ENCODE measurements at places on chromosomes 12 and 14.

DNA sequence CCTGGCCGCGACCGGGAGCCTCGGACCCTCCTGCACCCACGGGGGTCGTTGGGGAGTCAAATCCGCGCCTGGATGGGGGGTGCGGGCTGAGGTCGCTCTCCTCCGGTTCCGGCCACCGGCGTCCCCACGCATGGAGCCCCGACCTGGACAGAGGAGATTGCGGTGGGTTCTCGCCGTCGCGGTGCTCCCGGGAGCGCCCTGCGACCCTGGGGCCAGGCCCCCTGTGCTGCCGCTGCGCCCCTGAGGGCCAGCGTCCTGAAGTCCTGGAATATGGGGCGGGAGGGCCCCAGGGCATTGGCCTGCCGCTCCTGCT, 345 bp downstream of the ASPG start:
- no peak for DNase-seq

- DNase-seq = no peak
These were observed 59.1 kb upstream of the PTGR2 start for GRCh38 chr14:73792481-73792880.

DNA sequence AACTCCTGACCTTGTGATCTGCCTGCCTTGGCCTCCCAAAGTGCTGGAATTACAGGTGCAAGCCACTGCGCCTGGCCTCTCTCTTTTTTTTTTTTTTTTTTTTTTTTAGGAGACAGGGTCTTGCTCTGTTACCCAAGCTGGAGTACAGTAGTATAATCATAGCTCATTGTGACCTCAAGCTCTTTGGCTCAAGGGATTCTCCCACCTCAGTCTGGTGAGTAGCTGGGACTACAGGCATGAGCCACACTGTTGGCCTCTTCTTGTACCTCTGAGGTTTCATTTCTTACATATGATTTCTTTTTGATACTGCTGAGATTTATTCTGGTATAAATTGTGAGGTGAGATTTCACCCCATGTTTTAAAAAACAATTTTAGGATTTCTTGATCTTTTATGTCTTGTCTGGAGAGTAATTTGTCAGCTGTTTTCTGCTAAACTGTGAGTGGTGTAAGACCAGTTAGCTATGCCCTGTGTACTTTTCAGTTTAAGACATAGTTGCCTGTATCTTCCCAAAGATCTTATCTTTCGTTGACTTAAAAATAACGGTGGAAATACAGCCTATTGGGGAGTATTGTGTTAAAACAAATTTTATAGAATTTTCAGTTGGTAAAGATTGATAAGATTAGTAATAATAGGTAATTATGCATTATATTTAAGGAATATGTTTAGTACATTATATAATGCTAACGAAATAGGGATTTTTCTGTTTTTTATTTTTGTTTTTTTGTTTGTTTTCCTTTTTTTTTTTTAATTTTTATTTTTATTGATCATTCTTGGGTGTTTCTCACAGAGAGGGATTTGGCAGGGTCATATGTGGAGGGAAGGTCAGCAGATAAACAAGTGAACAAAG, 31.7 kb downstream of the WDR20 start:
- DNase-seq = no peak

GRCh38 chr12:104536841-104537240, 80.1 kb downstream of the CHST11 start:
- DNase-seq = no peak

DNA sequence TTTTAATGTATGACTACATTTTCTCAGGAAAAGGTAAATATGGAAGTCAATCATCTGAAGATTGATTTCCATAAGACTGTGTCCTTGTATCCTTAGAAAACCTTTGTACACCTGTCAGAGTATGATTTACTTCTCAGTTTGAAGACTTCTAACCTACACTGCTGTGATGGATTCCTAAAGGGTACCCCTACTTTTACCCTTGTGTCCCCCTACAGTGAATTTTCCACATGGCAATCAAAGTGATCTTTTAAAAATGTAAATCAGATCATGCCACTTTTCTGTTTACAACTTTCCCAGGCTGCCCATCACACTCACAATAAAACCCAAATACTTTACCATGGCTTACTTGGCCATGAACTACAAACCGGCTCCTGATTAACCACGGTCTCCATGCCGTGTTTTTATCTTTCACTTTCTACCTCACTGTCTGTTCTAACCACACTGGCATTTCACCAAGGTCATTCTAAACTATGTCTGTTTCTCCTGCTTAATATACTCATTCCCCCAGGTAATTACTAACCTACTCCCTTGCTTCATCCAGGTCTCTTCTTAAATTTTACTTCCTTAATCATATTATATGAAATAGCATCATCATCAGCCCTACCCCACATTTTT, 8.1 kb downstream of the DNAI7 start:
- no peak for DNase-seq

DNA sequence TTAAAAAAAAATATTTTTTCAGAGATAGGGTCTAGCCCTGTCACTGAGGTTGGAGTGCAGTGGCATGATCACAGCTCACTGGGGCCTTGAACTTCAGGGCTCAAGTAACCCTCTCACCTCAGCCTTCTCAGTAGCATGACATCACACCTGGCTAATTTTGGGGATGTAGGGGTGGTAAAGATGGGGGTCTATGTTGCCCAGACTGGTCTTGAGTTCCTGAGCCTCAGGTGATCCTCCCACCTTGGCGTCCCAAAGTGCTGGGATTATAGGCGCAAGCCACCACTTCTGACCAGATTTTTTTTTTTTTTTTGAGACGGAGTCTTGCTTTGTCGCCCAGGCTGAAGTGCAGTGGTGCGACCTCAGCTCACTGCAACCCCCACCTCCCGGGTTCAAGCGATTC, 80.9 kb downstream of the HECTD1 start:
- no peak for DNase-seq

DNA sequence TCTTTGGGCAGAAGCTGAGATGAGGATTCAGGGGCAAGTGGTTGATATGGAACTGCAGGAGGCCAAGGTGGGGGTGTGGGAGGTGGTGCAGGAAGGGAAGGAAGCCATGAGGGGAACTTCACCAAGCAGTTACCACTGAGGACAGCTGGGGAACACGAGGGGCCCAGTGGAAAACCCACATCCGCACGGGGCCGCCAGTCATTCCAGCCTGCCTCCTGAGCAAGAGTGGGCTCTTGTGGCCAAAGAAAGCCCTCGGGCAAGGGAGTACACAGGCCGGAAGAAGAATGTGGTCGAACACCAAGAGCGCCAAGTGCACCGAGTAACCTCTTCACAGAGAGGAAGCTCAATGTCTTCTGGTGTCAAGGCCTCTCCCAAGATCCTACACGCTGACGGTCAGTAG, 252.2 kb upstream of the FOXN3 start:
- DNase-seq = peak; percentile 0

- DNase-seq = no peak
These were observed 18.4 kb upstream of the PRPF39 start for GRCh38 chr14:45065540-45065939.

GRCh38 chr12:125346362-125346761, 281.1 kb downstream of the AACS start:
- DNase-seq = no peak

DNA sequence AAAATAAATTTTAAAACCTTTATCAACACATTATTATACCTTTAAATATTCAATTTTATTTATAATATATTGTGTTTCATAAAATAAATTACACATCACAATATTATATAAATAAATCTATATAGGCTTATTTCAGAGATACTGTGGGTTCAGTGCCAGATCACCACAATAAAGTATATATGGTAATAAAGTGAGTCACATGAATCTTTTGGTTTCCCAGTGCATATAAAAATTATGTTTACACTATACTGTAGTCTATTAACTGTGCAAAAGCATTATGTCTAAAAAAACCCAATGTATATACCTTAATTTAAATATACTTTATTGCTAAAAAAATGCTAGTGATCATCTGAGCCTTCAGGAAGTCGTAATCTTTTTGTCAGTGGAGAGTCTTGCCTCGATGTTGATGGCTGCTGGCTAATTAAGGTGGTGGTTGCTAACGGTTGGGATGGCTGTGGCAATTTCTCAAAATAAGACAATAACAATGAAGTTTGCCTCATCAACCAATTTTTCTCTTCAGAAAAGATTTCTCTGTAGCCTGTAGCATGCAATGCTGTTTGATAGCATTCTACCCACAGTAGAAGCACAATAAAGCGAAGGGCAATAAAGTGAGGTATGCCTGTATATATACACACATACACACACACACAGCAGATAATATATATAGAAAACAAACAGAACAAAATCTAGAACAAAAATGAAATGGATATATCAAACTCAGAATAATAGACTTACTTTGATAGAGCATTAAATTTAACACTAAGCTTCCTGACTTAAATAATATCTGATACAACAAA, 32.4 kb downstream of the CCDC59 start:
- no peak for DNase-seq

DNA sequence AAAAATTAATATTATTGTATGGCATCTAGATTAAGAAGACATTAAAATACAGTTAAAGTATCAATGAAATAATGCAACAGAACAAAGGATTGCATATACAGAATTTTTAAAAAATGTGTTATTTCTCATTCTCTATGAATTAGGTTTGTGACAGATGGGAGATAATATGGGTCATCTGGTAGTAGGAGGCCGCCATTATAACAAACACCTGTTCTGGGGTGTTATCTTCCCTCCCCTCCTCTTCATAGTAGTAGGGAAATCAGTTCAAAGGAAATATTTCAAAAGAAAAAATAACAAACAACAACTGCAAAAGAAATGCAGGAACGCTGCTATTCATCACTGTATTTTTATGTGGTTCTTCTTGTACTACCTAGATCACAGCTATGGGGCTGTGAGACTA, 187.0 kb upstream of the ATP2B1 start:
- no peak for DNase-seq

DNA sequence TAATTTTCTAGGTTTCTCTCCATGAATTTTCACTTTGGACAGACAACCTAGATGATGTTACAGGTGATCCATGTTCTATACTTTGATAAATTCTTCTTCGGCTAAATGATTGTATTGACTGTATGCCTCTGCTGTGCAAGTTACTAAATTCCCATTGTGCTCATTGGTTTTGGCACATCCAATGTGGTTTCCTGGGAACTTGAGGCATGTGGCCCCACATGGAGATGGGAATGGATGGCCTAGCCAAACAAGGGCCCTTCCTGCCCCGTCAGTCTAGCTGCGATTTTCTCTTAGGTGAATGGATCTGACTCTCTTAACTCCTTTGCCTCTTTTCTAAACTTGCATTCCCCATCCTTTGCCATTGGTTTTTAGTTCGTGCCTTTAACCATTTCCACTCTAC, 186.2 kb downstream of the PELI2 start:
- no peak for DNase-seq

DNA sequence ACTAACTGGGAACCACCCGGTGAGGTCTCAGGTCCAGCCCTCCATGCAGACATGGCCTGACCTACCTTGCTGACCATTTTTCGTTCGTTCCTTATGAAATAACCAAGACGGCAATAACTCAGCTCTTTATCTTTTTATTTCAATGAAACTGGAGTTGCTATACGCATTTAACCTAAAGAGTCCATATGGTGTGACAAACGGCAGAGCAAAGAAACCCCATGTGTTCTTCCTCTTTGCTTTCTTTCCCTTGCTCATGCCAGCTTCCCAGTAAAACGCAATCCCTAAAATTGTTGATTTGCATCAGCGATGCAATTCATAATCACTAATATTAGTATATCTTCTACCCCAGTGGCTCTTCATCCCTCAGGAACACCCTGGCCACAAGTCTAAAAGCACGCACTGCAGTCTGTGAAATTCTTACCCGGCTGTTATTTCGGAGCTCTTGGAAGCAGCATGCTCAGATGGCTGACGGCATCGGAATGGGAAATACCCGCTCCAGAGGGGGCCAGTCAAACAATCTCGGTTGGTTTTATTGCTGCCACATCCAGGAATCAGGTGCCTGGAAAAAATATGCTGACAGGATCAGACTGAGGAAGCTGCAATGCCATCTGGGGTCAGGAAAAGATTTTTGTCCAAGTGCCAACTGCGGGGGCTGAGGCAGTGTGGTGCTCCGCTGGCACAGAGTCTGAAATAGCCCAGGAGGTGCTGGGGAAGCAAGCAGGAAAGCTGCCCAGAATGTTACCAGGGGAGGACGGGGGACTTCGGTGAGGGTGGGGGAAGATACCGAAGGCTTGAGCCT, 28.2 kb upstream of the KCNA1 start:
- DNase-seq = no peak

DNA sequence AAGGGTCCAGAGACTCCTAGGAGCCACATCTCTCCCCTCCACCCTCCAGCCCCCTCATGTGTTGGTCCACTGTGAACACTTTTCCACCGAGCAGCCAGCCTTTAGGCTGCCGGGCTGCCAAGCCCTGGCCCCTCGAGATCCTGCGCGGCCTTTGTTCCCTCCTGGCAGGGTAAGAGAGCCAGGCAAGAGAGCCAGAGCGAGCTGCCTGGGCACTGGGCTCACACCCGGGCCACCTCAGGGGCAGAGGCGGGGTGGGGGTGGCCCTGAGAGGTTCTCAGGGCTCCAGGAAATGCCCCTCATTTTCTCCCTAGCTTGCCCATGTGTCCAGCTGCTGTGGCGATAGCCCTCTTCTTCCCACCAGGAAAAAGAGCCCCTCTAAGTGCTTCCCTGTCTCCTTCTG, 44.8 kb downstream of the LTBP2 start:
- no peak for DNase-seq

- DNase-seq = no peak
These were observed 12.6 kb downstream of the R3HDM2 start for GRCh38 chr12:57418255-57418654.

- DNase-seq = no peak
These were observed 322.1 kb upstream of the ATP2B1 start for GRCh38 chr12:90030726-90031125.

DNA sequence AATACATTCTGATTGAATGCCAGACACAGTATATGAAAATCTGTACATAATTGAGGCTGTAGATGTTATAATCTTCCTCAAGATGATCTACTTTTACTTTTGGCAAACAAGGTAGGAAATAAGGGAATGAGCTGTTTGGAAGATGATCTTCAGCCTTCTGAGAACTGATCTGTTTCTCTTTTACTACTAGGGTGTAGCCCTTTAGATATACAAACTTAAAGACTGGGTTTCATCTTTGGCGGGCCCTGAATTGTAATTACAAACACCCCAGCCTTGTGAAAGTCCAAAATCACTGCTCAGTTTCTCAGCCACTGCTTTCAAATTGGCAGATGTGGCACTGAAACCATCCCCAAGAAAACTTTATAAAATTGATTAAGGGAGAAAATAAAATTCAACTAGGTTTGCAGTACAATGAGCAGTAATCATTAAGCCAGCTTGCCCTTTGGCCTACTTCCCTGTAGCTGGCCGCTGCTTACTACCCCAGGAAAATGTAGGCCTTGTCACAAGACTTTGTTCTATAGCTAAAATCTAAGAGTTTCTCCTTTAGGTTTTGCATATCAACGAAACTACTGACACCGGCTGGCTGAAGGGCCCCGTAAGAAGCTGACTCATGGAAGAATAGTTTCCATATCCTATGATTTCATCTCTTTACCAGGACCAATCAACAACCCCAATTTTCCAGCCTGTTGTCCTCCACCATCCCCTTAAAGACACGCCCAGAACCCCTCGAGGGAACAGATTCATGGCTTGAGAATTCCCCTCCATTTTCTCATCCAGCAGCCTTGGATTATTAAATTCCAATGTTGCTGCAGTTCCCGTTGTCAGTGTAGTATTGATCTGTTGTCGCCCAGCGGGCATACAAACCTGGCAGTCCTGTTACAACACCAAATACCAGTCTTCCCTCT, 210.8 kb downstream of the PCNX1 start:
- no peak for DNase-seq
